ENCODE measurements at places on chromosomes 6 and 20.
A peak's percentile ranks its signal among the peaks of the same experiment; 100 is the strongest.

GRCh38 chr6:170124150-170124549, 166.7 kb downstream of the DLL1 start:
- DNase-seq = no peak

- DNase-seq = no peak
These were observed 22.3 kb upstream of the BCAS4 start for GRCh38 chr20:50772420-50773185.

DNA sequence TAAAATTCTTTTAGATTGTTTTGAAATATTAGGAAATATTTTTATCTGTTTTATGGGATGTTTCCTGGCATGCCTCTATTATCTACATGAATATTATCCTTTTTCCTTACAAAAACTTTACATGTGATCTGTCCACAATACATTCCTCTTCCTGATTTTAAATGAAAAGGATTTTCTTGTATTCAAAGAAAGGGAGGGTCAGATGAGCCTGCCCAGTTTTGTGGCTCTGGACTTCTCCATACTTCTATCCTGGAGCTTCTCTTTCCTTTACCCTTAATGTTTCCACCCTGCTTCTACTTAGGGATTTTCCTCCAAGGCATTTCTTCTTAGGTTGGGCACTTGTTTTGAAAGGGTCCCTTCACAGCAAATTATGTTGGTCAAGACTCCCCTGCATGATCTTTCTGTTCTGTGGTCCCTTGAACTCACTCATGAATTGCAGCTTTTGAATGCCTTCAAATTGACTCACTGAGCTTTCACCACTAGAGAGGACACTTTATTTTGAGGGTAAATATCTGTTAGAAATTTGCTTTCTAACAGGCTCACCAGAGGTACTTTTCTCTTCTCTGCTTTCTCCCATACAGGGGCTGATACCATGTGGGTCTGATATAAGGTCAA, 104.9 kb downstream of the CENPW start:
- no peak for DNase-seq

DNA sequence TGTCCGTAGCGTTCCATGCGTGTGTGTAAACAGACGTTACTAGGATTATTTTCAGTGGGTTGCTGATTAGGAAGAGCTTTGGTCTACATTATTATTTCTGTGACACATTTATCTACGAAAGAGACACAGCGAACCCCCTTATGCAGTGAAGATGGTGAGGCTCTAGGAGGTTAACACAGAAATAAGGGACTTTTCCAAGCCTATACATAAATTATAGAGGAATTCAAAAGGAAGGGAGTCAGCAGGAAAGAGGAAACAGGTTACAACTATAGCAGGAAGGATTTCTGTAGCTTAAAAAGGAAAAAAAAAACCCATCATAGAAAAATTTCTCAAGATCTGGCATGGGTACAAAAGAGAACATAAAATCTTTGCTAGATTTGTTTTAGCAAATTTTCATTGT, 12.9 kb upstream of the RPS6KA2 start:
- no peak for DNase-seq

DNA sequence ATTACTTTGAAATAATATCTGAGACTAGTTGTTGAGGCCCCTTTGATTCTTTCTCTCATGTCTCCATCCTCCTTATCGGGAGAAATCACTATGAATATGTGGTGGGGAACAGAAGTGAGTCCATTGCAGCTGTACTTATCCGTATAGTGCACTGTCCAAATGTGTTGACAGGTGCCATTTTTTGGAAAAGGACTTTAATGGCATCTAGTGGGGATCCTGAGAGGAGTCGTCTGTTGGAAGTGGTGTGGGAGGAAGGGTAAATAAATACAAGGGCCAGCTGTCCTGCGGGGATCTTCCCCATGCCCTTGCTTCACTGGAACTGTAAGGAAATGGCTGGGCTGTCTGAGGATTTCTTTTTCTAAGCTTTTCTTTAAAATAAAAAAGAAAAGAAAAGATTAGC, 19.4 kb downstream of the TPX2 start:
- no peak for DNase-seq

GRCh38 chr6:89117211-89118108, at the start of gene SRSF12:
TSS of gene SRSF12 (minus strand) at chr6:89118071. CDS start at chr6:89117887, 184 bp downstream.
- peak; percentile 42 for DNase-seq

GRCh38 chr6:156564127-156564806, 212.9 kb upstream of the ARID1B start:
- peak; percentile 83 for DNase-seq

GRCh38 chr20:58690396-58691135, 2.0 kb upstream of the NPEPL1 start:
- DNase-seq = no peak

DNA sequence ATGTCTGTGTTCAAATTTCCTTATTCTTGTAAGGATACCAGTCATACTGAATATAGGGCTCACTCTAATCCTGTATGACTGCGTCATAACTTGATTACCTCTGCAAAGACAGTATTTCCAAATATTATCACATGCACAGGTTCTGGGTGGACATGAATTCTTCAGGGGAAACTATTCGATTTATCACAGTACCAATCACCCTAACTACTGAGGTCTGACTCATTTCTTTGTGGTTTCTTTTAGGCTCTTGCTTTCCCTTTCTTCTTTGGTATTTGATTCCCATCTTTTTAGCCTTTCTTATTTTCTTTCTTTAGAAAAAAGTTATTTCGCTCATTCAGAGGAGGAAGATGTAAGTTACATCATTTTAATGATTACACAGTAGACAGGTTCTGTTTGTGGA, 40.3 kb upstream of the TBX18 start:
- DNase-seq = no peak

- no peak for DNase-seq
These were observed 19.3 kb upstream of the HBS1L start for GRCh38 chr6:135073756-135074393.

DNA sequence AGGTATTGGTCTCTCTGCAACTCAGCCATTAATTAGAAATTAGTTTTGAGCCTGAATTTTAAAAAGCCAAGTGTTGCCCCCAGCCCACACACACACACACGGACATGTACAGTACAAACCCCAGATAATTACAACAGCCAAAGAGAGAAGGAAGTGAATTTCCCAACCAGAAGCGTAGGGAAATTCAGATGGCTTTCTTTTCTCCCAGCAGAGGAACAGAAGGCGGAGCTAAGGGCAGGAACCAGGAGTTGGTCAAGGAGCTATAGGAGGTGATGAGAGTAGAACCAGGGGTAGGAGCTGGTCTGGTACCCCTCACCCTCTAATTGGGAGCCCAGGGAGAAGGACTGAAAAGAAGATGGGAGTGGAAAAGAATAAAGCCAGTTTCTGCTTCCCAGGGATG, 3.9 kb upstream of the ZBTB9 start:
- DNase-seq = no peak

GRCh38 chr20:43583982-43584432, 6.7 kb upstream of the IFT52 start:
- DNase-seq = no peak

- no peak for DNase-seq
These were observed 53.6 kb upstream of the TTPAL start for GRCh38 chr20:44422083-44422482.

DNA sequence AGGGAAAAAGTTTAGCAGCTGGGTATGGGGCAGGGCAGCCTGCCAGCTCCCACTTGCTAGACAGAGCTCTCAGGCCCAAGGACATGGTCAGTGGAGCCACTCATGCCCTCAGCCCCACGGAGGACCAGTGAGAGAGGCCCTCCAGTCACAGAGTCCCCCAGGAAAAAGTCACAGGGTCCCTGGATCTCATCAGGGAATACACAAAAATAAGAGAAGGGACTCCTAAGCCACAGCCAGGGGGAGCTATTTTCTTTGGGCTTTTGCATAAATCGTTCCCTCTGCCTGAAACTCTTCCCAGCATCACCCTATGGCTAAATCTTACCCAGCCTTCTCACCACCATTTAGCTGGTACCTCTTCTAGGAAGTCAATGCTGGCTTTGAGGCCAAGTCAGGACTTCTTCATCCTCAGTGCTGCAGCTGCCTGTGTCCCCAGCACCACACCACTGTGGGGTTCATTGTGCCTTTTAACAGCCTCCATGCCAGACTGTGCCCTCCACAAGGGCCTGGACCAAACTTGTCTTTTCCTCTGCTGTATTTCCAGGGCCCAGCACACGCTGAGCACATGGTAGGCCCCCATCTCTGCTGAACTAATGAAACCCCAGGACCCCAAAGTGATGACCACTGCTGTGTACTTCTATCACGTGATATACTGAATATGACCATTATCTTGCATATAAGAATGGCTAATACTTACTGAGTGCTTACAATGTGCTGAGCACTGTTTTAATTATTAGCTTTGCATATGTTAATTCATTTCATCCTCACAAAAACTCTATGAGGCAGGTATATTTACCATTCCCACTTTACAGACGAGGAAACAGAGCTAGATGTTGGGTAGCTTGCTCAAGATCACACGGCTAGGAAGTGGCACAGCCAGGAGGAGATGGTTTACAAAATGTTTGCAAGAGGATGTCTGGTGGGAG, 2.0 kb downstream of the ZNF335 start:
- DNase-seq = peak; percentile 9

DNA sequence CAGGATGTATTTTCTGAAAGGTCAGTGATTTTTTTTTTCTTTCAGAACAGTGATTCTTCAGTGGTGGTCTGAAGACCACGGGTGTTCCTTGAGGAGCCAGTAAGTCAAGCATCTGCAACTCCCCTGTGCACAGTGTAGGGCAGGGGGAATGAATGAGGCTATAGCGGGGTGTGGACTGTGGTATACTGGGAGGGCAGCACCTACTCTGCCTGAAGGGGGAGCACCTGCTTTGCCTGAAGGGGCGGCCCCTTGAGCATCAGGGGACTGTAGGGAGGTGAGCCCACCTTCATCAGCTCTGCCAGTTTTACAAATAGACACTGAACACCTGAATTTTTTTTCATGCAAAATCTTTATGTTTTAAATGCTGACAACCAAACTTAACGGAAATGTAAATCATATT, 77.5 kb upstream of the RIPOR2 start:
- DNase-seq = no peak

GRCh38 chr6:38326837-38327236, 312.9 kb downstream of the BTBD9 start:
- no peak for DNase-seq

DNA sequence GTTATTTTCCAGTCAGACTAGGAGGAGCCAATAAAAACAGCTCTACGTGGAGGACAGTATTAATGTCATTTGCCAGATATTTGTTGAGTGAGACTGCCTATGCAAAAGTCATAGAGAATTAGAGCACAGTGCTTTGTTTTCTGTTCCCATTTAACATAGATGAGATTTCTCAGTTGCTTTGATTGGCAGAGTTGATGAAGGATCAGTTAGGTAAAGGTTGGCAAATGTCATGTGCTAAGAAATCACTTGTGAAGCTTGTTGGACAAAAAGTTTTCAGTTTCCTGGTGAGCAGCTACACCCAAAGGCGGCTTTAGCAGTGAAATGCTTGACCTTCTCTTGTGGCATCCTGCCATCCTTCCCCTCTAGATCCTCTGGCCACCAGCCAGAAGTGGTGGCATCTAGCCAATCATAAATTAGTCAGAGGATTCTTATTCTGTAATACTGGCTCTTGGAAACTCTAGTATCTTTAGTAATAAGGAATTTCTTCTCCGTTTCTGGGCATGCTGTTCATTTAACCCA, 37.0 kb downstream of the BCKDHB start:
- no peak for DNase-seq

GRCh38 chr6:150531957-150532356, 67.7 kb upstream of the PLEKHG1 start:
- DNase-seq = no peak

GRCh38 chr6:115091461-115091860, 748.6 kb upstream of the HS3ST5 start:
- no peak for DNase-seq

GRCh38 chr6:18447552-18447951, 60.4 kb downstream of the RNF144B start:
- no peak for DNase-seq

- DNase-seq = no peak
These were observed 511.1 kb downstream of the TENT5A start for GRCh38 chr6:81241126-81242041.

DNA sequence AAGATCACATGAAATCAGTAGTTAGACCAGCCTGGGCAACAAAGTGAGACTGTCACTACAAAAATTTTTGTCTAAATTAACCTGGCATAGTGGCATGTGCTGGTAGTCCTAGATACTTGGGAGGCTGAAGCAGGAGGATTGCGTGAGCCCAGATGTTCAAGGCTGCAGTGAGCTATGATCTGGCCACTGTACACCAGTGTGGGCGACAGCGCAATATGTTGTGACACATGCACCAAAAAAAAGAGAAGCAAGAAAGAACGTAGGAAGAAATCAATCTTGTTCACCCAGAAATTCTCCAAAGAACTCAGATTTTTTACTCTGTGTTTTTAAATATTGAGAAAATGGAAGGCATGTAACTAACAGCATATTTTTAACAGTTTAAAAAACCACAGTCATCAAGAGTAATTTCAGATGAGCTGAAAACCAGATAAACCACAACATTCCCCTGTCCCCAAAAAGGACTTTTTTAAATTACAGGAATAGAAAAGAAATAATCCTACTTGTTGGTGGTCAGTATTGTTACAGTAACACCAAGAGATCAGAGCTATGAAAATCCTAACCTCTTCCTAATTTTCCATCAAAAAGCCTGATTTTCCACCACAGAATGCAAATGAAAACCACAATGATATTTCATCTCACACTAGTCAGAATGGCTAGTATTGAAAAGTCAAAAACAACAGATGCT, 240.2 kb downstream of the KHDC1L start:
- DNase-seq = no peak

GRCh38 chr6:36752187-36752885, 54.7 kb downstream of the RAB44 start:
- peak; percentile 35 for DNase-seq

GRCh38 chr20:54909702-54910101, 434.3 kb downstream of the DOK5 start:
- DNase-seq = no peak

GRCh38 chr6:128278836-128279235, 241.6 kb downstream of the PTPRK start:
- peak; percentile 23 for DNase-seq

- DNase-seq = no peak
These were observed 175.9 kb upstream of the AFDN start for GRCh38 chr6:167650730-167651317.

- DNase-seq = peak; percentile 27
These were observed 88.4 kb downstream of the HFE start for GRCh38 chr6:26175428-26176181.

DNA sequence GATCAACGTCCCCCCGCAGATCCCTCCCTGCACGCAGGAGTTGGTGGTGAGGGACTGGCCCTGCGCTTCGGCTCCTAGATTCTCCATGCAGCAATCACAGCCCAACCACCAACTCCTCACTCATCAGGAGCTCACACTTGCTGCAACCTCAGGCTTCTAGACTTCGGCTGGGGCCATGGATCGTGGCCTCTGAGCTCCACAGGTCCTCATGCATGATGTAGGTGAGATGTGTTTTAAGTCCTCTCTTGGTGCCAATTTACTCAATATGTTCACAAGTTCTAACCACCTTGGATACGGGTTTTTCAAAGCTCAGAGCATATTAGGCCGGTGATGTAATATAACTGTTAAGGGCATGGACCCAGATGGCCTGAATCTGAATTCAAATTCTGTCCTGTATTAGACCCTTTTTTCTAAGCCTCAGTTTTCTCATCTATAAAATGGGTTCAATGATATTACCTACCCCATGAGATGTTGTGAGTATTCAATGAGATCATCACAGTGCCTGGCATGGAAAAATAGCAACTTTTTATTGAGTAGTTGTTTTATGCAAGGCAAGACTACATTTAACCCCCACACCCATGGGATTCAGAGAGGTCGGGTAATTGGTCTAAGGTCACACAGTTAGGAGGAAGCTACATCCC, 31.0 kb downstream of the SUN5 start:
- DNase-seq = no peak
